ENCODE measurements at places on chromosomes 5 and 9. TPM values are rescaled to one million over a fixed set of nuclear protein-coding genes. Genes with fewer than 3 reads are reported as not detected.

Gene SEMA6A
- total RNA-seq, result 43.8 TPM

Gene GFPT2
- 9.9 TPM for total RNA-seq

Gene HMCN2
- 12.5 TPM for total RNA-seq

Gene CCDC112
- 1.0 TPM for total RNA-seq

Gene RNF130
- total RNA-seq, result 19.8 TPM

Gene CDX1
- not detected for total RNA-seq

Gene CA9
- under 0.01 TPM for total RNA-seq

Gene GOLPH3
- total RNA-seq, result 50.6 TPM

Gene LRRTM2
- total RNA-seq, result 0.52 TPM

Gene MYMK
- 8.9 TPM for total RNA-seq

Gene CCDC192
- not detected for total RNA-seq

Gene SPATA31D4
- not detected for total RNA-seq

Gene ANKRD18B
- total RNA-seq, result not detected

Gene GPR150
- under 0.01 TPM for total RNA-seq

Gene NEUROG1
- total RNA-seq, result not detected

Gene PRR16
- total RNA-seq, result 4.7 TPM

Gene KIF4B
- total RNA-seq, result under 0.01 TPM

Gene ITGA2
- total RNA-seq, result 15.7 TPM

Gene F2RL2
- under 0.01 TPM for total RNA-seq

Gene FCN2
- total RNA-seq, result 1.0 TPM

Gene LIFR
- 101 TPM for total RNA-seq

Gene IFNA21
- not detected for total RNA-seq

Gene PCDHGA1
- total RNA-seq, result 0.52 TPM

Gene HTR4
- not detected for total RNA-seq

Gene MSMP
- total RNA-seq, result not detected

Gene RASGRF2
- 1.0 TPM for total RNA-seq

Gene TLX3
- not detected for total RNA-seq

Gene ACOT12
- 0.52 TPM for total RNA-seq

Gene RPL7A
- 2,342 TPM for total RNA-seq

Gene DDX4
- total RNA-seq, result not detected

Gene KLHL9
- total RNA-seq, result 24.5 TPM

Gene PCA3
- not detected for total RNA-seq

Gene MEIKIN
- 0.52 TPM for total RNA-seq

Gene GDF9
- 0.52 TPM for total RNA-seq

Gene ARAP3
- total RNA-seq, result 5.2 TPM

Gene DRD1
- total RNA-seq, result not detected

Gene SPINK7
- not detected for total RNA-seq

Gene C9
- total RNA-seq, result 1.0 TPM

Gene GDA
- total RNA-seq, result 0.52 TPM

Gene HAVCR2
- 6.3 TPM for total RNA-seq

Gene PCDHGA7
- 3.7 TPM for total RNA-seq

Gene PCDHB12
- total RNA-seq, result 1.6 TPM

Data from skeletal muscle tissue (tissue), 5 donors.